ENCODE measurements at places on chromosomes 3 and 15. TPM values are rescaled to one million over a fixed set of nuclear protein-coding genes. Genes with fewer than 3 reads are reported as not detected.

DNA sequence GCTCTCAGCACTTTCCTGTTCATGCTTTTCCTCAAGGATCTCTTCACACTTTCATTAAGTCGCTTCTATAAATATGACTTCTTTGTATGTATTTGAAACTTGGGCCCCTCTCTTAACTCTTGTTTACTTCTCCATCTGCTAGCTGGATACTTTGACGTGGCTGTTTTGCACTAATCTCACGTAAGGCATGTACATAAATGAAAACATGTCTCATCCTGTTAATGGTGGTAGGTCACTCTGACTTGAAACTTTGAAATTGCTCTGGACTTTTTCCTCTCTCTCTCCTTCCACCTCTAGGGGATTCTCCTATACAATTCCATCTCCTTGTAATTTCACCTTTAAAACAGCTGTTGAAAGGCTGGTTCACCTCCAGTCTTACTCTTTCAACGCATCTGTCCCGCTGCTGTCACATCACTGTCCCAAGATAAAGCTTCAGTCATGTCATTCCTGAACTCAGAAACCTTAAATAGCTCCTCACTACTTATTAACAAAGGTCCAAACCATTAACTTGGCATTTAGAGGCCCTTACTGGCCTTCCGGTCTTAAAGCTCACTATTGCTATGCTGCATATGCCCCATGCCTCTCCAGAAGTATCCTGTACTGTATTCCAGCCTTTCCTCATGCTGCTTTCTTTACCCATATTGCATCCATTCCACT is 1.2 kb downstream of the BLOC1S6 start:
- DNase-seq, result no peak

- no peak for DNase-seq
These were observed 472.6 kb upstream of the NECTIN3 start for GRCh38 chr3:110598847-110599490.

- DNase-seq, result no peak
These were observed 68.0 kb upstream of the SLC6A11 start for GRCh38 chr3:10748040-10748439.

DNA sequence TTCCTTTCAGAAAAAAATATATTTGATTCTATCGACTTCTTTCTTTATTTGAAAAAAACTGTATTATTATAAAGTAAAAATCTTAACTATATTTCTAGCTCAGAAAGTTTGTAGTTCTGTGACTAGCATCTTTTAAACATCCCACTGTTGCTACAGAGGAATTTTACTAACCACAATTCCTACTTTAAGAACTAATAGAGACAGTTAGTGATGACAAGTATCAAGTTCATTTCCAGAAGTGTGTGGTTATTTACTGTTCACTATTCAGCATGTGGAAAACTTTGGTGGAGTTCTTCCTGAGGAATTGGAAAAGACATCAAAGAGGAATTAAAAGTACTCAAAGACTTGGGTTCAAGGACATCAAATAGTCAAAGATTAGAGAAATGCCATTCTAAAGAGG is 524.1 kb upstream of the CBLB start:
- DNase-seq, result no peak

DNA sequence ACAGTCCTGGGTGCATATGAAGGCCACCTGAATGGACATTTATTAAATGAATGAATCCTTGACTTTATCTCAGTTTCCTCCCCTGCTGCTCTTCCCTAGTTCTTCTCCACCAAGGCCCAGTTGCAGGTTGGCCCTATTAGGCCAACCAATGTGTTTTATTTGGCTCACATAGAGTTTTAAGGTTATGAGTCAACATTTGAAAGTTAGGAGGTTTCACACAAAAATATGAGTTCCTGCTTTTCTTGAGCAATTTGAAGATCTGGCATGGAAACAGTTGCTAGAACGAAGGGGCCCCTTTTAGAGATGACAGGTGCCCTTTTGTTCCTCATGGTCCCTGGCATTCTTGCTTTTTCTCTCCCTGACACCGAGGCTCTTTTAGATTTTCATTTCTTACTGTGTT is 83.0 kb upstream of the PDZRN3 start:
- DNase-seq, result no peak

GRCh38 chr3:122208579-122208978 is 25.1 kb downstream of the CASR start:
- DNase-seq, result no peak

DNA sequence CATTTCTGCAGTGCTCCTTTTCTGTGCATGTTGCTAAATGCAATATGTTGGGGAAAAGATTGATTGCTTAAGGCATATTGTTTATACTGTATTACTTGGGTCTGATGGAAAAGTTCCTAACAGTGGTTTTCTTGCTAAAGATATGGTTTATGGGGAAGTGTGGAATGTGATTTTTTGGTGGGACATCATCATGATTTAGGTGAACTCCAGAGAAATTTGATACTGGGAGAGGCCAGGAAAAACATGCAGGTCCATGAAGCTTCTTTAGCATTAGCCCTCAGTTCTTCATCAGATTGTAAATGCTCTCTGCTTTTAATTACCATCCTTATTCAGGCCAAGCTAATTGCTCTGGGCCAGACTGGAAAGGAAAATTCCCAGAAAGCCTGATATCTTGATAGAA is 147.5 kb downstream of the LRTM1 start:
- DNase-seq, result no peak

DNA sequence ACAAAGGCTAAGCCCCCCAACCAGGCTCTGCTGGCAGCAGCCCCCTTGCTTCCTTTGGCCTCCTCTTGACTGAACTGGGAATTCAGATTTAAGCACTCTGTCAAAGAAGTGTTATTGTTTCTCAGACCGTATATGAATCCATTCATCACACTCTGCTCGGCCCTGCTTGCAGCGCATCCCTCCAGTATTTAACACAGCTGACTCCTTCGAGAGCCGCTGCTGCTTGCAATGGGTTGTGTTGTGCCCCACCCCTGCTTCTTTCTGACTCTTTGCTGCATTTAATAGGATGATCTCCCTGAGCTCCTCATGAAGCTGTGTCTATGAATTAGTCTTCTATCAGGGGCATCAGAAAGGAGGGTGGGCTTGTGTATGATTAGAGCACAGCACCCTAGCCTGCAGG is 31.2 kb downstream of the C3orf20 start:
- no peak for DNase-seq

DNA sequence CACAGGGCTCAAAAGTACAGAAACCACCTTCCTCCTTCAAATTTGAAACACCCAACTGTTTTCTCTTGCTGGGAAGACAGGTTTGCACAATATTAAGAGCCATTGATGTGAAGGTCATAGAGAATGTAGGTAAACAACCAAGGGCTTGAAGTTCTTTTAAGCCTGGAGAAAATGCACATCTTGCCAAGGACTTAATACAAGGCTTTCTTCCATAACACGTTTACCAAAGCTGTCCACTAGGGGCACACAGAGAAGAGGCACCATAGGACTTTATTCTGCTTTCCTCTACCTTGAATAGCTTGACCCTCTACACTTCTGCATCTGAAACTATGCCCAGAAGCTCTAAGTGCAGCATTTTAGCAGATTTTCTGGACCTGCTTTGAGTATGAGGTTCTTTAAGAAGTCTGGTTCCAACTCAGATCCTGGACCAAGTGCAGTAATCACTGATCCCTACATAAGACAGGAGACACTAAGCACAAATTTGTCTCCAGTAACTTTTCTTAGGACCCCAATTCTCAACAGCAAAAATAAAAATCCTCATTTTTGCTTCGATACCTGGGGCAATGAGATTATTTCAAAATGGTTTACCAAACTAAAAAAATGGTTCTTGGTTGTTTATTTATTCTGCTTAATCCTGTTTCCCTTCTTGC is 138.0 kb downstream of the FBN1 start:
- peak; percentile 8 for DNase-seq

GRCh38 chr15:39230205-39230907 is 350.5 kb upstream of the THBS1 start:
- no peak for DNase-seq

DNA sequence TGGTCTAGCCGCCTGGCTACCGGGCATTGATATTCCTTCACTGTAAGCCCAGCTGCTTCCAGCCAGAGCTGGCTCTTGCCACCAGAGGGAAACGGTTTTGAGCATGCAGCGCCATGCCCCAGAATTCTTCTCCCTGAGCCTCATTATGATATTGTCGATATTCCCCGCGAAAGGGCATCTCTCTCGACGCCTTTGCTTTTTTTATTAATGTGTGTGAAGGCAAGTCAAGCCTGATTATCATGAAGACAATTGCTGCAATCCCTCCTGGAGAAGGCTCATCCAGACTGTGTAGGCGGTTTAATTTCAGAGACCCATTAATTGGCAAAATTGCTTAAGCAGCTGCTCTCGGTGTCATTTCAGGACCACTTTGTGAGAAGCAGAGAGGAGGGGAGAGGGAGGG is 321.2 kb upstream of the TLE3 start:
- no peak for DNase-seq

GRCh38 chr15:68512598-68512997 is 66.2 kb upstream of the CORO2B start:
- no peak for DNase-seq

- DNase-seq, result no peak
These were observed 535.7 kb downstream of the AGBL1 start for GRCh38 chr15:86615411-86615810.

DNA sequence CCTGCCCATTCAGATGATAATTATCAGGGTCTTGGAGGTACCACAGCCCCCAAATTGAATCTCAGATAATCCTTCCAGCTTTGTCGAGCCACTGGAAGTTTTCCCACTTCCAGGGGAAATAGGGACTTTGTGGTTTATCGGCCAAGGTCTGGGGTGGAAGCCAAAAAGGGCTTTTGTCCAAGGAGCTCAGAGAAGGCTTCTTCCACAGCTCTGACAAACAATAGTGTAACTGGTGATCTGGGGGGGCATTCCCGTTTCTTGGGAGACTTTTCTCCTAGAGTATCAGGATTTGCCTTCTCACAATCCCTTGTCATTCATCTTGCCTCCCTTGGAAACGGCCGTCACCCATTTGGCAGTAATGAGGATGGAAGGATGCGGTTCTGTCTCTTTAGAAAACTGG is 18.4 kb downstream of the SRGAP3 start:
- no peak for DNase-seq

DNA sequence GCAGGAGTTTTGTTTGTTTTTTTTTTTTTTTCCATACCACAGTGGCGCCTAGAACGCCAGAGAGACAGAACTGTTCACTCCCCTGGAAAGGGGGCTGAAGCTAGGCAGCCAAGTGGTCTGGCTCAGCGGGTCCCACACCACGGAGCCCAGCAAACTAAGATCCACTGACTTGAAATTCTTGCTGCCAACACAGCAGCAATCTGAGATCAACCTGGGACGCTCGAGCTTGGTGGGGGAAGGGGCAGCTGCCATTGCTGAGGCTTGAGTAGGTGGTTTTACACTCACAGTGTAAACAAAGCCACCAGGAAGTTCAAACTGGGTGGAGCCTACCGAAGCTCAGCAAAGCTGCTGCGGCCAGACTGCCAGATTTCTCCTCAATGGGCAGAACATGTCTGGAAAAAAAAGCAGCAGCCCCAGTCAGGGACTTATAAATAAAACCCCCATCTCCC is 29.8 kb downstream of the SPICE1 start:
- no peak for DNase-seq

DNA sequence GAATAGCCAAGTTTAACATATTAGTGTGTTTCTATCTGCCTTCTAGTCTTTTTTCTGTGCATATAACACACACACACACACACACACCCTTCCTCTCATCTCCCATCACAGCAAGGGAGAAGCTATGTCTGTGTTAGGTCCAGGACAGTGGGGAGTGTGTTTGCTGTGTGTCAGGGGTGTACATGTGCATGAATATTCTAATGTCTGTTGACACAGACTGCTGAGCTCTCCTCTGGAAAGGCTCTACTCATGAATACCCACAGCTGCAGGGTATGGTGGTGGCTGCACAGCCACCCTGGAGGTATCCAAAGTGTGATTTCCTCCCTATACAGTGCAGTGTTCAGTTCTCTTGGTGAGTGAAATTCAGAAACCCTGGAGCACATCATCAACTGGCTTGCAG is 42.9 kb downstream of the ARNT2 start:
- no peak for DNase-seq

- DNase-seq, result no peak
These were observed 49.4 kb downstream of the RBMS3 start for GRCh38 chr3:29329986-29330890.

DNA sequence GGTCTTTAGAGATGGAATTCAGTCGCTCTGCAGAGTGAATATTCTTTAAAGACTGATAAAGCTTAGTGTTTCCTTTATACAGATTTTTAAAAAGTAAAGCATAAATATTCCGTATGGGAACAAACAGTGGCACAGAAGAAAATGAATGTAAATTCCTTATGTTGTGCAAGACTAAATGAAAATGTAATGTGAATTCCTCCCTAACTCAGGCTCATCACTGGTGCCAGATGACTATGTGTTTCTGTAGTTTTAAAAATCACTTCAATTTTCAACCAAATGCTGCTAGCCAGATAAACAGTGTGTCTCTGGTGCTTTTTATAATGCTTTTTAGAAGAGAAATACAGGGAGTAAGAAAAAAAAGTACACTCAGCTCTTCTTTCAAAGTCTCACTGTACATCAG is 154.8 kb upstream of the SNTN start:
- no peak for DNase-seq

DNA sequence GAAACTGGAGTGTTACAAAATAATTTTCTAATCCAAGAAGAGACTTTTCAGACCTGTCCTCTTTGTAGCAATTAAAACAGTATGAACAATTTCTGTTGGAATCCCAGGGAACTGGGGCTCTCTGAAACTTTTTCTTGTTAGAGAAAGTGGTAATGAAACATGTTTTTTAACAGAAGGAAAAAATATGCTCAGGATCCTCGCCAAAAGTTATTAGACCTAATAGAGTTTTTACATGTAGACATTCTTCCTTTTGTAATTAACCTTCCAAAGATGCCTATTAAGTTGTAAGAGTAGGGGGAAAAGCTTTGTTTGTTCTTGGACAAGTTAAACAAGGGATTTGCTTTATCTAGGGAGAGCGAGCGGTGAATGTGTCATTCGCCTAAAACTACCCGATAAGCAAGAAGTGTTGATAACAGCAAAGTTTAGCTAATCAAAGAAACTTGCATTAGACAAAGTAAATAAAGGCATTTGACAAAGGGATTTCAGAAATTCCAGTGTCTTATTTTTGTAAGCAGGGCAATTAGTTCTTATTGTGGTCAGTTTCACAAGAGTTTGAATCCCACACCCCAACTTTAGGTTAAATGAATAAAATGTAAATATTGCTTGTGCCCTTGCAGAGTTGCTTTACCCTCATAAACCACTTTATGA is 2.3 kb downstream of the RARB start:
- DNase-seq, result no peak

DNA sequence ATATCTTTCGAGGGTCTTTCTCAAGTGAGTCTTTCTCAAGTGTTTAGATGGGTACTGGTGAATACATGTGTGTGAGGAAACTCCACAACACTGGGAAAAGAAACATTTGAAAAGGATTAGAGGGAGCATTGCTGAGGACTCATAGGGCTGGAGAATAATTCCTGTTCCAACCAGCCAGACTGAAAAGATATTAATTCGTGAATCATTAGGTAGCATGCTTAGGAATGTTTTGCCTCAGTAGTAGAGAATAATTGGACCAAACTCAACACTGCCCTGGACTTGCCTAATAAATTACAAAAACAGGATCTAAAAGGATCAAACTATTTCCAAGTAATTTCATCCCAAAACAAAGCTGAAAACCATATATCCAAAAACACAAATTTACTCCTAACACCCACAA is 17.3 kb downstream of the PP2D1 start:
- no peak for DNase-seq

- no peak for DNase-seq
These were observed 23.0 kb downstream of the HPS3 start for GRCh38 chr3:149152420-149152819.

The TIMP4 gene
- 13.3 TPM for total RNA-seq

The MYD88 gene
- 10.5 TPM for total RNA-seq

The B3GALNT1 gene
- 19.2 TPM for total RNA-seq

The PP2D1 gene
- total RNA-seq, result not detected

The SPRED1 gene
- 57.2 TPM for total RNA-seq

The SENP2 gene
- total RNA-seq, result 38.5 TPM

The CRTC3 gene
- total RNA-seq, result 31.2 TPM

The GASK1A gene
- total RNA-seq, result 16.5 TPM

The FGF7 gene
- total RNA-seq, result 44.2 TPM
